GM13976 (cell line): ENCODE measurements at places on chromosomes 1 and 21.

GRCh38 chr1:97385536-97386277 is 535.1 kb downstream of the DPYD start:
- no peak for DNase-seq

DNA sequence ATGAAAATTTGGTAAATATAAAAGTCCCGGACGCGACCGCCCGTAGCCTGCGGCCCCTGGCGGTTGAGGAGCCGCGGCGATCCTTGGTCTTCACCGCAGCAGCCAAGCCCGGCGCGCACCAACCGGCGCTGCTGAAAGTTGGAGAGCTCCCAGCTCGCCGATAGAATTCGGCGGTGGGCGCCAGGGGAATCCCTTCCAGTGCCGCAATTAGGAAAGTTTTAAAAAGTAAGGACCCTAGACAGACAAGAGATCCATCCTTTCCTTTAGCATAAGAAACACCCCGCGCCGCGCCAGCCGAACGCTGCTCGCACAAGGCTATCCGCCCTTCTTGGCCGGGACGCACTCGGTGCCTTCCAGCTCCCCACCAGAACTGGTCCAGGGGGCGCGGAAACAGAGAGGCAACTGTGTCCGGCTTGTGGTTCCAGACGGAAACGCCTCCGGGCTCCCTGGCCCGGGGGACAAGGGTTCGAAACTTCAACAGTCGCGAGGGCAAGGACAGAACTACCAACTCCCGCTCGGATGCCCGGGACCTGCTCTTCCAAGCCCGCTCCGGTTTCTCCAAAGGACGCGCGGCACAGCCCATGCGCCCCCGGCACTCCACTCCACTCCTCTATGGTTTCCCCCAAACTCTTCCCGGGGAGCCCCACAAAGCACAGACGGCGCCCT is 1.7 kb downstream of the FAM78B start:
- peak; percentile 55 for DNase-seq

GRCh38 chr1:27979151-27979858 is 19.5 kb downstream of the XKR8 start:
- DNase-seq, result peak; percentile 50

- DNase-seq, result no peak
Measured at GRCh38 chr1:66333466-66334199, 200.3 kb upstream of the SGIP1 start.

- no peak for DNase-seq
Measured at GRCh38 chr21:31236528-31236927, 107.5 kb downstream of the TIAM1 start.

GRCh38 chr1:116352349-116352813 is 20.7 kb upstream of the ATP1A1 start:
- DNase-seq, result no peak

GRCh38 chr1:76786222-76786621 is 81.1 kb upstream of the ST6GALNAC5 start:
- DNase-seq, result no peak
